Activated B cell treated with CpG ODN at 0.5 μM for 24 hours (primary cell): ENCODE measurements at places on chromosomes 1 and 21.
A peak's percentile ranks its signal among the peaks of the same experiment; 100 is the strongest.

- DNase-seq = no peak
Measured at GRCh38 chr1:244953901-244954300, 89.6 kb upstream of the HNRNPU start.

- no peak for DNase-seq
Measured at GRCh38 chr1:235776396-235776795, 90.3 kb downstream of the LYST start.

- no peak for DNase-seq
Measured at GRCh38 chr1:177351361-177352108, 180.8 kb downstream of the BRINP2 start.

- DNase-seq = no peak
Measured at GRCh38 chr1:35288761-35289160, 20.3 kb downstream of the ZMYM4 start.

DNA sequence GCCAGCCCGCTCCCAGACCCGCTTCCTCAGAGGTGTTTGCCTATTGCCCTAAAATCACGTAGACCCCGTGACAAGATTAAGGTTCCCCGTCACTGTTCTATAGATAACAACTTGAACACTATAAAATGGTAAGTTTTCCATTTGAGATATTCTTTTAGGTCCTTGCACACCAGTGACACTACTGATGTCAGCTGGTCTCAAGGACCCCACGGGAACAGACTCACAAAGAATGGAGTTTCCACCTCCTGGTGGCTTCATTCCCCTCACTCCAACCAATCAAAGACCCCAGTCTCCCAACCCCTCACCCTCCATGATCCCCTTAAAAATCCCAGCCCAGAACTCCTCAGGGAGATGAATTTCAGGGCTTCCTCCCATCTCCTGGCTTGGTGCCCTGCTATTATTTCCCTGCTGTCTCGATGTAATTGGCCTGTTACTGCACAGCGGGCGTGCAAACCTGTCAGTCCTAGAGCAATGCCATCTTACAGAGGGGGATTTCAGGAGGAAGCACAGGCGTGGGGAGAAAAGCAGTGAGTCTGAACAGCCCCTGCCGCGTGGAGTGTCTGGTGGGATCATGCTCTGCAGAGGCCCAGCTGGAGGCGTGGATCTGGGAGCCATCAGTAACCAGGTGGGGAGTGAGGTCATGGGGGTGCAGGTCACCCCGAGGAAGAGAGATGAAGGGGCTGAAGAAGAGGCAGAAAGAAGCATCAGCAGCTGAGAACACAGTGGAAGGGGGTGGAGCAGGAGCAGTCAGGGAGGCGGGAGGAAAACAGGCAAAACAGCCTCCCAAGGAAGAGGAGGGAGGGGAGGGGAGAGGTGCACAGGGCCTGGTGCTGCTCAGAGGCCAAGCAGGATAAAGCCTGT, 35.1 kb upstream of the LBR start:
- DNase-seq = no peak

DNA sequence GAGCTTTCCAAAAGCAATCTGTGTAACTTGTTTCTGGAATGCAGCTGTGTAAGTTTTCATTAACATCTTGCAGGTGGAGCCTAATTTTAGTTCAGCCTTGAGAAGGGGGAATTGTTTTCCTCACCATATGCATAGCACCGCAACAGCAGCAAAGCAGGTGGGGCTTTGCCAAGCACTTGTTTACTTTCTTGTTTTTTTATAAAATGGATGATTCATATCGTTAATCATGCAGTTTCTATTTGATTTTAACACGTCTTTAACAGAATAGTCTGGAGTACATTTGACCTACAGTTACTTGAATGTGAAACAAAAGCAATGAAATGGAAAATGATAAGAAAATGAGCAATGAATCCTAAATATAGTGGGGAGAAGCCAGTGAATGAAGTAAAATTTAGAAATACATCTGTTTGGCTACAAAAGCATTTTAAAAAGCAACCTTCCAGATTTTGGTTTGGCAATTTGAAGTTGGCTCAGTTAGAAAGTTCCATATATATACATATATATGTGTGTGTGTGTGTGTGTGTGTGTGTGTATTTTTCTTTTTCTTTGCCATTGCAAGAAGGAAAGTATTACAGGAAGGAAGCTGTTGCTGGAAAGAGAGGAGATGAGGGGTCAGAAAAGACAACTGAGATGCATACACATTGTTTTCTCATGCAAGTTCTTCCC, 119.0 kb upstream of the ADGRL2 start:
- DNase-seq = no peak

DNA sequence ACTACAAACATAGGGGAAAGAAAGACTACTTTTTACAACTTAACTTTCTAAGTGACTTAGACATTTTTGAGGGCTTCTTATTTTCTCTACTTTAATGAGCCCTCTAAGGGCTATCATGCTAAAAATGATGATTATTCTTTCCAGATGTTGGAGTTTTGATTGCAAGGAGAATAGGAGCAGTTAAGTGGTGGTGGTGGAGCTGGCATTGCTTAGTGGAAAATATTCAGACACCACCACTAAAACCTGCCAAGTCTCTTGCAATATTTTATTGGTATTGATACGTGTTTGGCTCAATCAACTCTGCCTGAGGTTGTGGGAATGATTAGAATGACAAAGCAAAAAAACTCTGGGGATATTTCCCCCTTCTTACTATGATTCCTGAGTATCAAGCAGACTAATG, 82.6 kb upstream of the PTGFR start:
- DNase-seq = no peak

DNA sequence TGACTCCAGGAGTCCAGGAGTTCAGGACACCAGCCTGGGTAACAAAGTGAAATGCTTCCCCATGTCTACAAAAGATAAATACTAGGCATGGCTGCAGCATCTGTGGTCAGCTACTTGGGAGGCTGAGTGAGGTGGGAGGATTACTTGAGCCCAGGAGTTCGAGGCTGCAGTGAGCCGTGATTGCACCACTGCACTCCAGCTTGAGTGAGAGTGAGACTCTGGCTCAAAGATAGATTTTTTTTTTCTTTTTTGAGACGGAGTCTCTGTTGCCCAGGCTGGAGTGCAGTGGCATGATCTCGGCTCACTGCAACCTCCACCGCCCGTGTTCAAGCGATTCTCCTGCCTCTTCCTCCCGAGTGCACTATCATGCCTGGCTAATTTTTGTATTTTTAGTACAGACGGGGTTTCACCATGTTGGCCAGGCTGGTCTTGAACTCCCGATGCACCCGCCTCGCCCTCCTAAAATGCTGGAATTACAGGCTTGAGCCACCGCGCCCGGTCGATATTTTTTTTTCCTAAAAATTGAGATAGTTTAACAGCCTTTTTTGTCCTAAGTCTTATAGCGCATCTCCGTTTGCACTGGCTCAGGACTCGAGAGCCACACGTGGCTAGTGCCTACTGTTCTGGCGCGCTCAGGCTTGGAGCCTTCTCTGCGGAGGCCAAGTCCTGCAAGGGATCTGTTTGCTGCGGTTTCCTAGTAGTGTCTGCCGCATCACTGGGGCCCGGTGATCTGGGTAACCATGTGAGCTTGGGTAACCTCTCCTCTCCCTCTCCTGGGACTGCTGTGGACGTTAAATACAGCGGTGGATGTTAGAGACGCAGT, 1.0 kb upstream of the MFN2 start:
- DNase-seq = no peak

GRCh38 chr1:106225403-106225802, 831.1 kb upstream of the PRMT6 start:
- no peak for DNase-seq

DNA sequence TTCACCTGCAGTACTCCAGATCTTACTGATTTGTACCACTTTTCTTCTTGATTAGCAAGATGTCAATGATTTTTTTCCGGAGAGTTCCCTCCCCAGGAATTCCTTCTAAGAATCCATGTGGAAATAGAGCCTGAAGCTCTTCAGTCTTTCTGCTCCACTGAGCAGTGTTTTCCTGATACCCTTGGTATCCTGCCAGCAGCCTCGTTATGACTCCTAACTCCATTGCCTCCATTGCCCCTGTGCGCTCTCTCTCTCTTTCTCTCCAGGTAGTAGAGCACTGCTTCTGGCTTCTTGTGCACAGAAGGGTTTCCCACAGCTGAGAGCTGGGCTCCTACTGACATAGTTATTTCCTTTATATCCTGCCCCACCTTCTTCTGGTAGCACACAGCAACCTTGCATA, 12.2 kb downstream of the UBE2U start:
- no peak for DNase-seq

DNA sequence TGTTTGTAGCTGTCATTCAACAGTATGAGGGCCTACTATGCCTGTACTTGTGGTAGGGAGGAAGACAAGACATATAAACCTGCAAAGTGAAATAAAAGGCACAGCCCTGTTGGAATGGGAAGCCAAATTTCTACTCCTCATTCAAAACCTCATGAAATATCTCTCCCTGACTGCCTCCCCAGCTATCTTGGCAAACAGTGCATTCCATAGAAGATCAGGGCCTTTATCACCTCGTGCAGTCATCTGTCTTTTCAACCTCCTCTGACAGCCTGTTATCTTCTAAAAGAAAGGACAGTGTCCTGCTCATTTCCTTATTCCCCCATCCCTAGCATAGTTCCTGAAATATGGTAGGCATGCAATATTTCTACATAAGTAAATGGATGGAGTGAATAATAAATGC, 71.0 kb downstream of the SH3GLB1 start:
- no peak for DNase-seq

DNA sequence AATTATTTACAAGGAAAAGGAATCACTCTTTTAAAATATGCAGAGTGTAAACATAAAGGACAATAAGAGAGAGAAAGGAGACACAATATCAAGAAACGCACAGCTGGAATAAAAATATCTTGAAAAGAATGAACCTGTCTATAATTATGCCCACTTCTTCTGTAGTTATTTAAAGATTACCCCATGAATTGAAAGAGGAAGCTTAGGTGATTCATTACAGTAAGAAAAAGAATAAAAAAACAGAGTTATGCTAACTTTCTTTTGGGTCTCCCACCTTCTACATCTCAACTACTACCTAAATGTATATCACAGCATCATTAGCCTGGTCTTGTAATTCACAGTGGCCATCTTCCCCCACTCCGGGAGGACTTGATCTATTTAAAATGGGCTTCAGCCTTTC, 182.1 kb downstream of the MRPL39 start:
- no peak for DNase-seq

GRCh38 chr1:68047659-68048026, 2.8 kb downstream of the DIRAS3 start:
- no peak for DNase-seq

GRCh38 chr21:44636209-44637017, 743 bp upstream of the KRTAP10-10 start:
- DNase-seq = no peak

GRCh38 chr1:14592004-14592631, 6.4 kb upstream of the KAZN start:
- no peak for DNase-seq

DNA sequence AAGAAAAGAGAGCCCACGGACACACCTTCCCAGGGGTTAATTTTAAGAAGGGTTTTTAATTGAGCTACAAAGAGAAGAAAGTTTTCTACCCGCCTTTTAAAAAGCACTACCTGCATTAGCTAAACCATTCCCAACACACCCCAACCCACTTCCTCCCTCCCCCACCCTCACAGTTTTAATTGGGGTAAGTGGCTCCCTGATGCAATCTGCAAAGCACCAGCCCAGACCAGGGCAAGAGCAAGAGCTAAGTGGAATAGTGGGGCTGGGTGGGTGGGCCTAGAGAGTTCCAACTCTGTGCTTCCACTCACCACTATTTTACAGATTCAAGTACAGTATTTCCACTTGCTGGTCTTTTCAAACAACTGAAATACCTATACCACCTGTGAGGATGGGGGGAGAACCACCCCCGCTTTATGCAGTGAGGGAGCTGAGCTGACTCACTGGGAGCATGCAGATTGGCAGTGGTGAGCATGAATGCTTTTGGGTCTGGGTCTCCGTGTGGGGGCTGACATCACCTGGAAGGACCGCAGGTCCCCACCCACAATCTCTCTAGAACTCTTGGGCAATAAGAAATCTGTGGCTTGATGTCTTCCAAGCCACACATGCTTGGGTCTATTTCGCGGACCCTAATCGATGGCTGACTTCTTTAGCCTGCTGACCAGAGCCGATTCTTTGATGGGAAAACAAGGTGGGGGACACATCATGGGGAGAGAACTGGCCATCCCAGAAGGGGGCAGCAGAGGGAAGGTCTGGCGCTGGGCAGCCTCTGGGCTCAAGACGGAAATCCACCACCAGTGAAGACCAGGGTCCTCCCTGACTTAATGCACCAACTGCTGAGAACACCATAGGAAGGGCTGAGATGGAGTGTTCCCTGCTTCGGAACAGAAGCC, 95.5 kb downstream of the SSBP3 start:
- no peak for DNase-seq

GRCh38 chr1:119611701-119612113, 36.4 kb downstream of the ZNF697 start:
- DNase-seq = no peak

DNA sequence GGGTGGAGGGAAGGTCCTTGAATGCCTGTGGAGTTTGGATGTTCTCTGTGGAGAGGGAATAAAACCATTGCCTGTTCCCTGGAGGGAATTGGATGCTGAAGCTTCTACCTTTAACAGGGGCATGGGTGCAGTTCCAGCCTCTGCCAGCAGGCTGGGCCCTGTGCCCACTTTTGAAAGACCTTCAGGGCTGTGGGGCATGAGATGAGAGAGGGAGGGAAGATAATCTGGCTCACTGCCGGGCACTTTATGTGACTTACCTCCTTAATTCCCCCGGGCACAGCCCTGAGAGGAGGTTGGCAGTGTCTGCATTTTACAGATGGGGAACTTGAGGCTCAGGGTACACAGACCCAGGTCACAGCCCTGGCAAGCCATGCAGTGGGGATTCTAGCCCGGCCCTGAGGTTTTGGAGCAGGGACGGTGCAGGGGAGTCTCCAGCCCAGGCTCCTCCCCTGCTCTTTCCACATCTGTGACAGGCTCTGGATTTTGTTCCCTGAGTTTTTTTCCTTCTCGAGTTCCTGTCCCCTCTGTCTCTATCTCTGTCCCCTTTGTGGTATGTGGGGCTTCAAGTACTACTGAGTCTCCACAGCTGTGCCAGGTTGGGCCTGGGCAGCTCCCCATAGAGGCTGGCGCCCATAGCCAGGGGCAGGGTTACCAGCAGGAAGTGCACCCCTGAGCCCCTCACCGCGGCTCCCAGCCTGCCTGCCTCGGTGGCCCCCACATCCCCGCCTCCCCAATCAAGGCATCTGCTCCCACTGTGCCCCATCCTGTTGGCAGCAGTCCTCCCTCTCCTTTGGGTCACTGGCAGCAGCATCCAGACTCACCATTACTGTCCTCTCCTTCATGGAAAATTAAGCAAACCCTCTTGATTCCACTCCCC, 14.0 kb upstream of the THEMIS2 start:
- peak; percentile 80 for DNase-seq

DNA sequence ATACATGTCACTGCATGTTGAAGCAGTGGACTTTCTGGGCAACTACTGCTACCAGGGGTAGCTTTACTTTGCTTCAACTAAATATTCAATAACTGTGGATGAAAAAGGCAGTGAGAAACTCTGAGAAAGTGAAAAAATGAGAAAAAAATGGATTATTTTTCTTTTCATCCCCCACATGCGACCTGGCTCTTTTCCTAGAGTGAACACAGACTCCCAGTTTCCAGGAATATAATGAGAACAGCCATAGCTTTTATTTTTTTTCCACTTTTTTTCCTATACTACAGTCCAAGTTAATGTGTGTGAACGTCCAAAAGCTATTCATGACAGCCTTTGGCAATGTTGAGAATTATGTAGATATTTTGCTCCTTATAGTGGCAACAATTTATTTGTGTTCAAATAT, 230.4 kb downstream of the DNM3 start:
- no peak for DNase-seq
